Stimulated activated CD4-positive, alpha-beta T cell treated with anti-CD3 and anti-CD28 coated beads, Interleukin-2, amount 100 ng/mL, for 24 hours (primary cell): ENCODE measurements at places on chromosomes 2 and 18.

DNA sequence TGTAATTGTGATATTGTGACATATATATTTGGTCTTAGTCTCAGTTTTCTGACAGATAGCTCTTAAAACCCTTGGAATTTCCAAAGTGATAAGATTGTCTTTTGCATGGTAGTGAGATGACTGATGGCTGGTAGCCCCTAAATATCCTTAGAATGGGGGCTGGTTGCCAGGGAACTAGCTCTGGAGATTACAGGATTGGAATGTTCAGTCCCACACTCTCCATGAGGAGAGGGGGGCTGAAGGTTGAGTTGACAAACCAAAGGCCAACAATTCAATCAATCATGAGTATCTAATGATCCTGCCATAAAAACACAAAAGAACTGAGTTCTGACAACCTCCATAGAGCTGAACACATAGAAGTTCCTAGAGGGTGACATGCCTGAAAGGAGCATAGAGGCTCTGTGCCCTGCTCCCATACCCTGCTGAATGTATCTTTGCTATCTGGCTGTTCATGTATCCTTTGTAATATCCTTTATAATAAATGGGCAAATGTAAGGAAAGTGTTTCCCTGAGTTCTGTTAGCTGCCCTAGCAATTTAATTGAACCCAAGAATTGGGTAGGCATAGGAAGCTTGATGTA, 1680.3 kb upstream of the PIK3C3 start:
- DNase-seq, result no peak

- no peak for DNase-seq
These were observed 167.7 kb downstream of the PLCL1 start for GRCh38 chr2:197972061-197972460.

GRCh38 chr2:7449298-7449697, 532.1 kb downstream of the RNF144A start:
- DNase-seq, result no peak

GRCh38 chr2:112751451-112752197, 12.8 kb downstream of the CKAP2L start:
- no peak for DNase-seq

DNA sequence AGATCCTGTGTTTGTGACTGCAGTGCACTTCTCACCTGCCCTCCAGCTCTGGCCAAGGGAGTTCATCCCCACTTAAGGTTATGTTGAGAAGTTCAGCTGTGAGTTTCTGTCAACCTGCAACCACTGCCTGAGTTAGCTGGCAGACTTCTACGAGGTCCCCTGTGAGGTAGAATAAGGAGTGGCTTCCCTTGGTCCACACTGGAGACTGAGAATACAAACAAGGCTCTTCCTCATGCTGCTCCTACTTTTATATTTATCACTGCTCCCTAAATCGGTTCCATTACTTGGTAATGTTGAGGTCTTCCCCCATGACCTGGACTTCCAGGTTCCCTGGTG, 353.2 kb upstream of the CWC22 start:
- no peak for DNase-seq

GRCh38 chr2:56291711-56292110, 107.9 kb downstream of the CCDC85A start:
- DNase-seq, result no peak

DNA sequence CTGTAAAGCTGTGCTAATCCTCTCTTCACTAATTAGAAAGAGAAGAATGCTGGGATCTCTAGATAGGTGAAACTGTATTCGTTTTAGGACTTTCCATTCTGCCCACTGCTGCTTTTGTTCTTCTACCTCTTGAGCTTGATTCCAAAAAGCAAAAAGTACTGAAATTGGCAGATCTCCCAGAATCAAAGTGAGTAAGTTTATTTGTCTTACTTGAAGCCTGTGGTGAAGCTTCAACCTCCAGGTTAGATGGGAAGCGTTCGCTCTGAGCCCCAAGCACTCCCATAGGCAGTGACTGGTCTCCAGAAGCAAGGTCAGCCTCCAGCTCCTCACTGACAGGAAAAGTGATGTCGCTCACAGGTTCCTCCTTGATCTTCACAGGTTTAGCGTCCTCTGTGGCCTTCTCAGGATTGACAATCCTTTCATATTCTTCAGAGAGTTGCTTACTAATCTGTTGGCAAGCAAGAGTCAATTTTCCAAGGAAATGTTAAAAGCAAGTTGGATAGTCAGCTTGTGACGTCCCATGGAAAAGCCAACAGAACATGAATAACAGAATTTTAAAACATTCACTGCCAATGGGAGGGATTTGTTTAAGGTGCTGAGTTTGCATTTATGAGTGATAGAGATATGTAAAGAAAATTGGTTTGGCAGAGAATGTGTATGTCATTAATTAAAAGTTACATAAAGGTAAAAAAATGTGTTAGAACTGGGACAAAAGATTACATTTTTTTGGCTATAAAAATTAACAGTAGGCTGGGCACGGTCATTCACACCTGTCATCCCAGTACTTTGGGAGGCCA, 8.1 kb downstream of the SUPT7L start:
- no peak for DNase-seq
